ENCODE measurements at places on chromosomes 6 and 20. TPM values are rescaled to one million over a fixed set of nuclear protein-coding genes. Genes with fewer than 3 reads are reported as not detected.

BPIFA1 gene
- total RNA-seq = not detected

GABBR1 gene
- total RNA-seq = 20.6 TPM

KIFC1 gene
- total RNA-seq = 3.9 TPM

TRAPPC3L gene
- total RNA-seq = not detected

NOTCH4 gene
- 212 TPM for total RNA-seq

DOK5 gene
- total RNA-seq = 2.4 TPM

AKAP12 gene
- 454 TPM for total RNA-seq

OXT gene
- 2.3 TPM for total RNA-seq

DYNLT2 gene
- 1.3 TPM for total RNA-seq

SLC22A7 gene
- total RNA-seq = not detected

RBCK1 gene
- total RNA-seq = 29.3 TPM

CLPSL2 gene
- total RNA-seq = not detected

CLPSL1 gene
- not detected for total RNA-seq

MAFB gene
- total RNA-seq = 74.0 TPM

PROKR2 gene
- total RNA-seq = not detected

FAM162B gene
- total RNA-seq = 25.6 TPM

KIAA0408 gene
- 7.2 TPM for total RNA-seq

SLC22A16 gene
- total RNA-seq = 4.2 TPM

SPATS1 gene
- not detected for total RNA-seq

CYP21A2 gene
- total RNA-seq = not detected

GJA10 gene
- total RNA-seq = not detected

TREML2 gene
- 0.22 TPM for total RNA-seq

FAM184A gene
- 6.2 TPM for total RNA-seq

MRPS18B gene
- 49.7 TPM for total RNA-seq

CST9 gene
- total RNA-seq = not detected

GGTLC1 gene
- not detected for total RNA-seq

RHAG gene
- total RNA-seq = not detected

MAS1 gene
- total RNA-seq = not detected

C20orf204 gene
- total RNA-seq = 4.0 TPM

TRIM10 gene
- not detected for total RNA-seq

SOX4 gene
- total RNA-seq = 24.7 TPM

DLL1 gene
- 15.0 TPM for total RNA-seq

MOG gene
- not detected for total RNA-seq

CDSN gene
- total RNA-seq = not detected

TRIM15 gene
- not detected for total RNA-seq

ZNF334 gene
- total RNA-seq = 0.44 TPM

MCHR2 gene
- not detected for total RNA-seq

OR12D3 gene
- total RNA-seq = not detected

TFAP2D gene
- total RNA-seq = not detected

CNPY3 gene
- 19.2 TPM for total RNA-seq
